CD4-positive, alpha-beta T cell treated with Interleukin-15 for 4 hours (primary cell): ENCODE measurements at places on chromosomes 7 and 10.
A peak's percentile ranks its signal among the peaks of the same experiment; 100 is the strongest.

DNA sequence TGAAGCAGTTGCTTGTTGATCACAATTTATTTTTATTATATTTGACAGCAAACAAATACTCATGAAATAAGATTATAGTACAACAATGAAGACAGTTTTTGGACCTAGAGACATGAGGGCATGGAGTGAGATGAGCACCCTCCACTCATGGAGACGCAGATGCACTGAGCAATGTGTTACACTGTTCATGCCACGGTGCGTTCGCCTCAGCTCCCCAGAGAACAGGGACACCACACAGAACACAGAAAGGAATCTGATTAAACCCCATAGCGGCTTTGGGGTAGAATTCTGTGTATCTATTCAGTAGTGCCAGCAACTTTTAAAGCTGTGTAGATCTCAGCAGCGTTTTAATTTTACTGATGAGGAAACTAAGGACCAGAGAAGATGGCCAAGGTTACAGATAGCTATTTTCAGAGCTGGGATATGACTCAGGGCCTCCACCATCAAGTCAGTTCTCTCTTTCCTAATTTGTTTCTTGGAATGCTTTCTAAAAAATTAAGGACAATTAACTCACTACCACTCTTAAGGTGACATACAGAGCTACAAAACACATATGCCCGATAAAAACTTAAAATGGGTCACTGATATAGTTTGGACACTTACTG, 33.6 kb downstream of the FAM25A start:
- no peak for DNase-seq

- no peak for DNase-seq
Observed at GRCh38 chr10:110857265-110858171, 14.2 kb upstream of the PDCD4 start.

DNA sequence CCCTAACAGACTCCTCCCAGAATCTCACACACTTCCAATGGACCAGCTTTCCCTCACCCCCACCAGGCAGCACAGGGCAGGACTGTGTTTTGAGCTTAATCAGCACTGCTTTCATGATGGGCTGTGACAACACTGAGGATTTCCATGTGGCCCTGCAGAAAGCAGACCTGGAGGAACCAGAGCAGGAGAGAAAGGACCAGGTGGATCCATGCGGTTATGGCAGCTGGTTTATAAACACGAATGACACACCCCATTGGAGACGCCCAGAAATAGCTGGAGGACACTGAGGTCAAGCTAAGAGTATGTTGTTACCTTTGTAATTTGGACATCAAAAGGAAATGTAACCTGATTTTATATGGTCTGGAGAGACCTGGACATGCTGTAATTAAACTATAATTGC, 31.7 kb upstream of the HERPUD2 start:
- no peak for DNase-seq

DNA sequence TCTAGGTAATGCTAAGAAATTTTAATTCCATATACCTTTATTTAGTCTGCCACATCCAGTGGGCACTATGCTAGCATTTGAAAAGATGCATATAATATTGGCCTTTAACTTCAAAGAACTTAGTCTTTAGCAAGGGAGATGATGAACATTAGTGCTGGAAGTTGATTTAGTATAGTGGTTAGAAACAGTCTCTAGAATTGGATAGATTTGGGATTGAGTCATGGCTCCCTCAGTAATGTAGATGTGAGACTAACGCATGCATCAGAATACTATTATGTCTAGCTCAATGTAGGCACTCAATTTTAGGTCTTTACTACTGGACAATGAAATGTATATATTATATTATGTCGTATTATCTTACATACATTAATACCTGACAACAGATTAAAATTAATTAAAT, 5.8 kb downstream of the DKK1 start:
- no peak for DNase-seq

GRCh38 chr7:91351374-91351773, 87.1 kb downstream of the FZD1 start:
- no peak for DNase-seq

GRCh38 chr7:92246360-92247101, 757 bp downstream of the ANKIB1 start:
- DNase-seq: peak; percentile 17

GRCh38 chr7:64277630-64278029, 36.1 kb upstream of the ZNF736 start:
- no peak for DNase-seq

DNA sequence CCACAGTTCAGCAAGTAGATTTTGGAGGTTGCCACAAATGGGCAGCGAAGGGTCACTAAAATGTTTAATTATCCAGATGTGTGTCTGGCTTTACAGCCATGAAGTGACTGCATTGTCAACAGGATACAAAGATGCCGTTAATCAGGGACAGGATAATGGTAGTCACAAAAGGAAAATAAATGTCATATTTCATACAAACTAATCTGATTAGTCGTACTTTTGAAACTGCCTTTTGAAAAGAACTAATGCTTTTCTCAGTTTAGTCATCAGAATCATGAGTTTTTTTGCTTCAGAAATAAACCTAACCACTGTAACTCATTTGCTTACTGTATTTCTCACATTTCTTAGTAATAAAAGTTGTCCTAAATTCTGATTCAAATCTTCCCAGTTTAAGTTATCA, 22.2 kb upstream of the WNT16 start:
- no peak for DNase-seq
